Aorta (tissue), 5 donors: ENCODE measurements at places on chromosomes 12 and 14. TPM values are rescaled to one million over a fixed set of nuclear protein-coding genes. Genes with fewer than 3 reads are reported as not detected.
A peak's percentile ranks its signal among the peaks of the same experiment; 100 is the strongest.

- H3K27ac ChIP-seq, result no peak overlapping the region
- H3K36me3 ChIP-seq, result no peaks in the 10 kb centered on the region
- H3K27me3 ChIP-seq, result no peaks in the 10 kb centered on the region
- H3K4me1 ChIP-seq, result peaks cover 1% of the 10 kb centered on the region
Observed at GRCh38 chr14:81261176-81261575, 40.4 kb upstream of the GTF2A1 start.

DNA sequence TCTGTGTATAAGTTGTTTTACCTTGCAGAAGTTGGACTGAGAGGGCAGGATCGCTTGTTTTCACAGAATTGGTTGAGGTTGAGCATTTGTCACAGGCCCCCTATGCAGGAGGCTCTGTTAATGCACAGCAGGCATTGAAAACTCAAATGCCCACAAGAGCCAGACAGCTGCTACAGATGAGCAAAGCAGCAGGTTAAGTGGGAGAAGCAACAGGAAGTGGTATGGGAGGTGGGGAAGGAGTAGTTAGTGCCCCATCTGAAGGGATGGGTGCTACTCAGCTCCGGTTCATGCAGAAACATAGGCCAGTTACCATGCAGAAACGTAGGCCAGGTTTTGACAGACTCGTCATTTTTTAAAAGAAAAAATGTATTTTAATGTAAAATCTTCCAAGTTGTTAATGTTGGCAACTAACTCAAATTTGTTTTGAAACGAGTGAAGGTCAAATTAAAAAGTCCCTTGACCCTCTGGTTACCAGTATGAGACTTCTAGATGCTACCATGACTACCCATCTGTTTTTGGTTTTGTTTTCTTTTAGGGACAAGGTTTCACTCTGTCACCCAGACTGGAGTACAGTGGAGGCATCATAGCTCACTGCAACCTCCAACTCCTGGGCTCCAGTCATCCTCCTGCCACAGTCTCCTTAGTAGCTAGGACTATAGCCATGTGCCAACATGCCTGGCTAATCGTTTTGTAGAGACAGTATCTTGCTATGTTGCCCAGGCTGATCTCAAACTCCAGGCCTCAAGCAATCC, 84.7 kb upstream of the FRMD6 start:
- H3K4me3 ChIP-seq, result no peak overlapping the region
- DNase-seq, result no peak
- H3K27me3 ChIP-seq, result no peaks in the 10 kb centered on the region
- H3K27ac ChIP-seq, result no peak overlapping the region
- no peaks in the 10 kb centered on the region for H3K36me3 ChIP-seq

DNA sequence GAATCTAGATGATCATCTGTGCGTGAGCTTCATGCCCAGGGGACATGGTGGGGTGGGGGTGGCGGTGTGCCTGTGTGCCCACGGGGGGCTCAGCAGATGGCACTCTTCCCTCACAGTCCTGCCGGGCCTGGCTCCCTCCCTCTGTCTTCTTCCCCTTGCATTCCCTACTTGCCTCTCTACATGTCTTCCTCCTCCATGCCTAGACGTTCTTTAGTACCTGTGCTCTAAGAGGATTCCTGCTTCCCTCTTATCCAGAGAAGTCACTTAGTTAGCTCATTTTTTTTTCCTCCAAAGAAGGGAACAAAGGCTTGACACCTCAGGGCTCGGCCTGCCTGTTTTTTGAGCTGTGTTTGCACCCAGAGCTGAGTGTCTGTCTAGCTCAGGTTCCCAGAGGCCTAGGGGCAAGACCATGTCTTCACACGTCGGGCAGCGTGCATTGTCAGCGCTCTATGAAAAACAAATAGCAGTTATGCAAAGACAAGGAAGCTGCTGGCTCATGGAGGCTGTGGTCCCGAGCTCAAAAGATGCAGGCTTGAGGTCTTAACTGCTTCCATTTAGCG, 48.8 kb downstream of the NINJ2 start:
- no peaks in the 10 kb centered on the region for H3K27me3 ChIP-seq
- no peak overlapping the region for H3K27ac ChIP-seq
- no peaks in the 10 kb centered on the region for H3K4me1 ChIP-seq

DNA sequence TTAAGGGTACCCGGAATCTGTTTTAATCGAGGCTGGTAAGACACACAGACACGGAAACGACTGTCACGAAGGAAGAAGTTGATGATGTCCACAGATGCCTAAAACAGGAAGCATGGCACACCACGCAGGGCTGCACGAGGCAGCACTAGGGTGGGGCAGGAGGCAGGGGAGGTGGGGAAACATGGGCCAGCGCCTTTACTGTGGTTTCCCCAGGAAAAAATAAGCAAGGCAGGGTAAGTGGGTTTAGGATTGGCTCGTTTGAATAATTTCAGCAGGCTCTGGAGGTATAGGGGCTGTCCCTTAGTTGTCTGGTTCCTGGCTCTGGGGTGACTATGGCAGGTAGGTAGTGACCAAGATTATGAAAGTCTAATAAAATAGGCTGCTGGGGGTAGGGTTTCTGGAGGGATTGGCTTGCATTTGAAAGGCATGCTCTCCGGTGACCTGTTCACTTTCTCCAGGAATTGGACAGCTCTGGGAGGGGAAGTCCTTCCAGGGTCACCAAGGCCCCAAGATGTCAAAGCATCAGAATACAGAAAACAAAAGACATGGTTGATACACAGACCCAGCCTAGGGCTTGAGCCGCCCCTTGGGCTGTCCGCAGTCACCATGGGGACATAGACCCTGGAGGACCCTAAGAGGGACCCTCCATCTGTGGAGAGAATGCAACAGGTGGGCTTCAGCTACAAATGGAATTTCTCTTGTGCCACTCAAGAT, 35.3 kb downstream of the MAP1LC3B2 start:
- peaks cover 2% of the 10 kb centered on the region for H3K4me1 ChIP-seq
- H3K4me3 ChIP-seq, result no peak overlapping the region
- peak; percentile 80 for DNase-seq
- no peaks in the 10 kb centered on the region for H3K36me3 ChIP-seq
- no peak overlapping the region for H3K27ac ChIP-seq

DNA sequence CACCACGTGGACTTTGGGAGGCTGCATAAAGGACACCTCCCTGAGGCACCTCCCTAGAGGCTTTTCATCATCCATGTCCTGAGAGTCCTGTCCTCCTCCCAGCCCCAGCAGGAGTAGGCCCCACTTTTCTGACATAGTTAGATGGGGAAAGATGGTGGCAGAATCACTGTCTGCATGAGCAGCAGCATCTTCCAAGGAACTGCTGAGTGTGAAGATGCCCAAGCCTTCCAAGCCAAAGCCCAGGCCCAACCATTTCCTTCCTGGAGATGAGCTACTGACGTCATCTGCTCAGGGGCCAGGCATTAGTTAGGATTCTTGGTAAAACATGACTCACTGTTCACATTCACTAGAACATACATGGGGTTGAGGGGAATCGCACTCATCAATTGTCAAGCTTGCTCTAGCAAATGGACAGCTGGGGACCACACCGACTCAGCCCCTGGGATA, 37.3 kb downstream of the VDR start:
- no peaks in the 10 kb centered on the region for H3K36me3 ChIP-seq
- DNase-seq, result no peak
- H3K27ac ChIP-seq, result no peak overlapping the region
- H3K4me1 ChIP-seq, result no peaks in the 10 kb centered on the region
- H3K4me3 ChIP-seq, result no peak overlapping the region

DNA sequence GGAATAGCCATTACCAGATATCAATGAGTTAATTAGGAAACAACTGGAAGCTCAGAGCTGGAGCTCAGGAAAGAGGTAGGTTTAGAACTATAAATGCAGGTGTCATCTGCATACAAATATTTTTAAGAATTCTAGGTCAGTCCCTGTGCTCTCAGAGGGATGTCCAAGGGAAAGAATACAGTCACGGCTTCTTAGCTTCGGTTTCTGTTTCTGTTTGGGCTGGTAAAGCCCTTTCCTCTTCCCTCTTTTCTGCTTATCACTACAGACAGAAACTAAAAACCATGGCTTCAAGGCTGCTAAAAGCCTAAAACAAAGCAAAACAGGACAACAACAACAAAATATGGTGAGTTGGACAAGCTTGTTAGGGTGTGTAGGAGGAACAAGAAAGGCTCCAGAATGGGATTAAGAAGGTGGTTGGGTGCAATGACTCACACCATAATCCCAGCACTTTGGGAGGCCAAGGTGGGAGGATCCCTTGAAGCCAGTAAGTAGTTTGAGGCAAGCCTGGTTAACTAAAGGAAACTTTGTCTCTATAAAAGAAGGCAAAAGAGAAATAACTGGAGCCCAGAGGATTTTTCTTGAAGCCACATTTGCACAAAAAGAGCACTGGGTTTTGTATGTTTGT, 113.0 kb downstream of the SEC23A start:
- no peak for DNase-seq
- H3K27me3 ChIP-seq, result no peaks in the 10 kb centered on the region
- no peak overlapping the region for H3K4me3 ChIP-seq
- H3K36me3 ChIP-seq, result no peaks in the 10 kb centered on the region

- H3K36me3 ChIP-seq, result no peaks in the 10 kb centered on the region
- H3K4me3 ChIP-seq, result no peak overlapping the region
- peak; percentile 62 for DNase-seq
- no peaks in the 10 kb centered on the region for H3K27me3 ChIP-seq
Observed at GRCh38 chr14:68513838-68514607, 278.8 kb downstream of the ZFP36L1 start.

DNA sequence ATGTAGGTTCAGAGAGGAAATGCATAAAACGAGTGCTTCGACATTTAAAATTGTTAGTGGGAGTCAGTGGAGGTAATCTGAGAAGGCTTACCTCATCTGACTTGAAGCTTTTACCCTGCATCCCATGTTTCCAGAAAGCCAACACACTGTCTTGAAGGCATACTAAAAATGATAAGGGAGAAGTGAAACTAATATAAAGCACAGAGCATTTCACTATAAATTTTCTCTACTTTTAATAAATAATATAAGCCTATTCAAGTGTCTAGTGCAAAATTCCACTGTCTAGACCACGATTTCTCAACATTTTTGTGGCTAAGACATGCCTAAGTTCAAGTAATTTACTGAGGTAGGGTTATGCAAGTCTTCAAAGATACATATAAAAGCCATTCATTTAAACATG, 29.1 kb upstream of the CDKL1 start:
- DNase-seq, result no peak
- no peaks in the 10 kb centered on the region for H3K4me1 ChIP-seq
- no peak overlapping the region for H3K27ac ChIP-seq
- no peaks in the 10 kb centered on the region for H3K36me3 ChIP-seq

- no peaks in the 10 kb centered on the region for H3K27me3 ChIP-seq
- H3K4me3 ChIP-seq, result no peak overlapping the region
- H3K27ac ChIP-seq, result no peak overlapping the region
- DNase-seq, result no peak
- no peaks in the 10 kb centered on the region for H3K4me1 ChIP-seq
- H3K36me3 ChIP-seq, result no peaks in the 10 kb centered on the region
Observed at GRCh38 chr14:69997849-69998248, 118.6 kb downstream of the SMOC1 start.

- H3K4me1 ChIP-seq, result no peaks in the 10 kb centered on the region
- no peak overlapping the region for H3K4me3 ChIP-seq
Observed at GRCh38 chr14:28629328-28630004, 137.1 kb upstream of the FOXG1 start.

DNA sequence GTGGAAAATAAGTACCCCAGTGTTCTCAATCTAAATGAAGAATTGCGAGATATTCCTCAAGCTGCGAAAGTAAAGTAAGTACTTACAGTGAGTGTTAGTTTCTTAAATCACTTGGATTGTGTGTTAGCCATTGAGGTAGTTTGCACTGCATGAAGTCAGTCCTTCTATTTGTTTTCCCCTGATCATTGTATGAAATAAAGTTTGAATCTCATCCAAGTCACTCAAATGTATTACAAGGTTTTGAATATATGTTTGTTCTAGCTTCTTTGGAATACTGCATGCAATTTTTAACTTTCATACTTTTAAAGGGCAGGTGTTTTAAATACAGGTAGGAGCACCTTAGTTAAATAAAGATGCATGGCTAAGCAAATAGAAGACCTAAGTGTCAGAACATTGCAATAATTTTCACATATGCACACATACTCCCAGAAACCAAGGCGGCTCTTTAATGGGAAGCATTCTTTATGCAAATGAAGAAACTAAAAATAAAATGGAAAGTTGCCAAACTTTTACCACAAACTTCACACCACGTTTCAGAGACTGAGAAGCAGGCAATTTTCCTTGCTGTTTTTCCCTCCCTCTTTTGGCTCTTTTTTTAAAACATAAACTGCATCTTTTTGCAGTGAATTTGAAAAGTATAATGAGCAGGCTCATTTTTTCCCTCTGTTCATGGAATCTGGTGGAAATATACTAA, 105.6 kb downstream of the GPR135 start:
- no peak overlapping the region for H3K4me3 ChIP-seq
- H3K27me3 ChIP-seq, result no peaks in the 10 kb centered on the region
- no peak overlapping the region for H3K27ac ChIP-seq
- H3K4me1 ChIP-seq, result peaks cover 4% of the 10 kb centered on the region
- DNase-seq, result no peak

DNA sequence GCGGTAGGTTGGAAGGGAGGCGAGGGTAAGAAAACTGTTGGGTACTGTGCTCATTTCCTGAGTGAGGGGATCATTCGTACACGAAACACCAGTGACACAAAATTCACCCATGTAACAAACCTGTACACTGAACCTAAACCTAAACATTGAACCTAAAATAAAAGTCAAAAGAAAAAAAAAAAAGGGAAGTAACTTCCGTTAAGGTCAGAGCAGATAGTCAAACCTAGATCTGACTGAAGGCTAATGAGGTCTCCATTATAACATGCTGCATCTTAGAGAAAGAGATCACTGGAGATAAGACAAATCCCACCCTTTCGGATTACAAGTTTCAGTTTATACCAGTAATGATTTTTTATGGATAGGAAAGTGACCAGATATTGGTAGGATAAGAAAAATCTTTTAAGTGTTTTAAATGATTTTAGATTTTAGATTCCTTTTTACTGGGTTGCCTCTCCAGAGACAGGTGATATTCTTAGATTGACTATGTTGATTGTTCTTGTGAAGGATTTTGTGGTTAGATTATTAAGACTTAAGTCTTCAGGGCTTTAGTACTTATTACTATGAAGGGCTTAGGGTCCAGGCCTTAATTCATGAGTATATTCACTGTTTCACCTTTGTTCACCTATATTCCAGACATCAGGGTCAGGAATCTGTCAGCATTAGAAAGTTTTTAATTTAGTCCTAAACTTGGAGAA, 11.2 kb upstream of the NCKAP1L start:
- no peaks in the 10 kb centered on the region for H3K4me1 ChIP-seq
- no peaks in the 10 kb centered on the region for H3K27me3 ChIP-seq
- no peak for DNase-seq
- H3K27ac ChIP-seq, result no peak overlapping the region
- no peak overlapping the region for H3K4me3 ChIP-seq
- no peaks in the 10 kb centered on the region for H3K36me3 ChIP-seq

Gene LUM
- total RNA-seq, result 118 TPM

Gene NEUROD4
- not detected for total RNA-seq

Gene ACVRL1
- 96.9 TPM for total RNA-seq

Gene LAG3
- 1.2 TPM for total RNA-seq

Gene RBP5
- 13.4 TPM for total RNA-seq

Gene RNASE3
- total RNA-seq, result not detected

Gene MYL2
- total RNA-seq, result not detected

Gene CD27
- 1.2 TPM for total RNA-seq

Gene TAS2R20
- 4.8 TPM for total RNA-seq

Gene GLIPR1L2
- total RNA-seq, result 0.94 TPM

Gene HVCN1
- total RNA-seq, result 10.1 TPM
